Calu3 (cell line): ENCODE measurements at places on chromosomes 1 and 21. TPM values are rescaled to one million over a fixed set of nuclear protein-coding genes. Genes with fewer than 3 reads are reported as not detected.

PAPPA2 gene
- 0.05 and 0.14 TPM in 2 replicates for total RNA-seq

TEKT2 gene
- total RNA-seq: 0.31 TPM in 1 of 2 replicates, not detected in the other

OR2AK2 gene
- not detected in 2 replicates for total RNA-seq

SFT2D2 gene
- 88.2 and 98.3 TPM in 2 replicates for total RNA-seq

PDC gene
- total RNA-seq: not detected in 2 replicates

DNA sequence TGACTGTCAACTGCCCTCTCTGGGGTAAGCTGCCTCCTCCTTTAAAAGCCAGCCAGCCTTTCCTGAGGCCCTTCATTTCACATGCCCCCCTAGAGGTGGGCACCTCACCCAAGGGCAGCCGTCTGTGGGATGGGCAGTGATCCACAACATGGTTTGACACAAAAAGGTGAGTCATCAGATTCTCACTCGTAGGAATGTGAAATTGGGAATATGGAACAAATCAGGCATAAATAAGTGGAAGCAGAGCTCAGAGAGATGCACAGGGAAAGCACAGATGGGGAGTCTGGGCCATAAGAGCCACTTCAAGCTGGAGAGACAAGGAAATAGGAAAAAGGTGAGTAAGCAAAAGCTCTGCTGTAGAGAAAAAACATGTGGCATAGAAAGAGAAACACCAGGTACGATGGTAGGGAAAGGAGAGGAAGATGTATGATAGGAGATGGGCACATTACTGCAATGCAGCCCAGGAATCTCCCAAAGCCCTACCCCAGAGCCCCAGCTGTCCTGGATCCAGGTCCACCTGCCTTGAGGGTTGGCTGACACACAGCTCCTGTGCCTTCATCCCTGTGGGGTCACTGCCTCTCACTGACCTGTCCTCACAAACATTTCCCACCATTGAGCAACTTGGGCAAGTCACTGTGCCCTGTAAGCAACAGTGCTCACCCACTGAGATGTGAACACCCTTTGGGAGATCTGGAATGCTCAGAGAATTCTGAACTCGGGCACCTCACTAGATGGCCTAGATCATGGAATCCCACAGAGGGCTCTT is 86.6 kb downstream of the ASTN1 start:
- no peak for DNase-seq

DNA sequence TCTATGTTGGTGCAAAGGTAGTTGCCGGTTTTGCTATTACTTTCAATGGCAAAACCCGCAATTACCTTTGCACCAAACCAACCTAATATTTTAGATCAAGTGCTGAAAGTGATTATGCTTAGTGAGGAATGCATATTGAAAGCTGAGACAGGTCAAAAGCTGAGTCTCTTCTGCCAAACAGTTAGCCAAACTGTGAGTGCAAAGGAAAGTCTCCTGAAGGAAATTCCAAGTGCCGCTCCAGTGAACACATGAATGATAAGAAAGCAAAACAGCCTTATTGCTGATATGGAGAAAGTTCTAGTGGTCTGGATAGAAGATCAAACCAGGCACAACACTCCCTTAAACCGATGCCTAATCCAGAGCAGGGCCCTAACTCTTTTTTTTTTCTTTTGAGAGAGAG is 83.1 kb upstream of the ERRFI1 start:
- no peak for DNase-seq

DNA sequence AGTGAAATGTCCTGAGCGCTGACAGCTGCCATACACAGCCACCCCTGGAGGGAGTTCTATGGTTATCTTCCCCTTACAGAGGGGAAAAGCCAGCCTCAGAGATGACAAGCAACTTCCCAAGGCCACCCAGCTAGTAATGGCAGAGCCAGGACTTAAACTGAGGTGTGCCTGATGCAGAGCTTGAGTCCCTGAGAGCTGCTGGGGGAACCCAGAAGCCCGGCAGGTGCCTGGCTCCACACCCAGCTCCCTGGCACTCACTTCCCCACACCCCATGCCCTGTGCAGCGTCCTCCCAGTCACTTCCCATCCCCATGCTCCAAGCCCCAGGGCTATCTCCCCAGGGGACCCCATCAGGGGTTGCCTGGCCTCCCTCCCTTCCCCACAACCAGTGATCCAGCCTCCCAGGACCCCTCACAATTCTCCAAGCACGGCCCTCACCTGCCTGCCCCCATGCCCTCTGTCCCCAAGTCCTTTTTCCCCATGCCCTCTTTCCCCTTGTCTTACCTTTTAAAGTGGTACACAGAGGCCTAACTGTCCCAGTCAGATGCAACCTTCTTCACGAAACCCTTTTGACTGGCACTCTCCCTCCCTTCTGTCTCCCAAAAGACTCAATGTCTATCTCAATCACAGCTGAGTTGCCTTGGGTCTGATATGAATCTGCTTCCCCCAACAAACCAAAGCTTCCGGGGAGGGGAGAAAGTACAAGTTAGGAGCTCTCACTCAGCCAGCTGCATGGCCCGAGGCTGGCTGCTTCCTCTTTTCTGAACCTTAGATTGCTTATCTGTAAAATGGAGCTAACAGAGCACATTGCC is 39.8 kb upstream of the LRP8 start:
- DNase-seq: no peak

DNA sequence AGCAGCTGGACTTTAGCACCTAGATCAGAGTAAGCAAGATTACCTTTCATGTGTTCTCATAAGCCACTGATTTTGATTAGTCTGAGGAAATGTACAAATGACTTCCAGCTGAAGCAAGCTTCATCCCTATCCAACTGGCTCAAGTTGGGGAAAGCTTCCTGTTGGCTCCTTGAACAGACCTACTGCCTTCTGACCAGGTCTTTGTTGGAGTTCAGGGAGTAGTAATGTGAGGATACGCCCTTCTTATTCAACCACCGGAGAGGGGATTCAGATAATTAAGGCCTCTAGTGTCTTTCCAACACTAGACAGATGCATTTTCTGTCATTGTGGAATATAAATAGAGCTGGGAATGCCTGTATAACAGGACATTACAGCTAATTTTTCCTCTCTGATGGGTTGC is 268.9 kb downstream of the TGFB2 start:
- DNase-seq: no peak

DNA sequence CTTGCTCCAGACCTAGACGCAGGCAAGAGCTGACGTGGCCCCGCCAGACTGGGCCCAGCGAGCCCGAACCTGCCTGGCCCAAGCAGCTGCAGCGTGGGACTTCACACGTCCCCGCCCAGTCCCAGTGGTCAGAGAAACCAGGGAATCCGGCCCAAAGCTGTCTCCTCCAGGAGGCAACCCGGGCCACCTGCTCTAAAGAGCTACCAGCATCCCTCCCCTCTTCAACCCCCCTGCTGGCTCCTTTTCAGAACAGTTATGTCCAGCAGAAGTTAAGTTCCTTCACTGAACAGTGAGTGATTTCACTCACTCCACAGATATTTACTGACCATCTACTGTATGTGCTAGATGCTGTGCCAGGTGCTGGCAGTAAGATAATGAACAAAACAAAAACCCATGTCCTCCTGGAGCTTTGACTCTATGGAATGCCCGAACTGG is 2.1 kb upstream of the EFNA1 start:
- no peak for DNase-seq

DNA sequence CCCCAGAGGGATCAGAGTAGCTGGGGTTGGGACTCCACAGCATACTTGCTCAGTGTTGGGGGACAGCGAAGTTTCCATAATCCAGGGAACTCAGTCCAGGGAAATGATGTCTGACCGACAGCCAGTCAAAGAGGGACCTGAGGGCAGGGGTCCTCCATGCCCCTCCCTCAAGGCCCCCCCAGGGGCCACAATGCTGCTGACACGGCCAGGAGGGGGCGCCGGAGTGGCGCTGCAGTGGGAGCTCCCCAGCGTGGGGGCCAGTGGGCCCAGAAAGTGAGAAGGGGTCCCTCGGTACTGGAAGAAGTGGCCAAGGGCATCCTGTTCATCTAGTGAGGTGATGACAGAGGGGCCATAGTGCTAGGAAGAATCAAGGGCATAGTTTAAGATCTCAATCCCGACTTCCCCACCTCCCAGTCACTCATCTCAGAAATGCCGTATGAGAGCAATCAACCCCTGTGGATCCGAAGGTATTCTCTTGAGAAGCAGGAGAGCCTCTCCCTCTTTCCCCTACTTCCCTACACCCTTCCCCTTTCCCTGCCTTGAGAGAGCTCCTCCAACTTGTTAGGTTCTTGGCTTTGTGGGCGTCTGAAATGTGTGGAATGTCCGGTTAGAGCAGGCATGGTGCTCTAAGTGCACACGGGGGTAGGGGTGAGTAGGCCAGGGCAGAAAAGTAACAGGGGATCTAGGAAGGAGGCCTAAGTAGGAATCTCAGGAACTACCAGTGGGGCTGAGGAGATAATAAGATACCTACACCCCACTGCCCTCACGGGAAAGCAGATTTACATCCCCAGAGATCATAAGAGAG is 4.1 kb downstream of the NUDT17 start:
- no peak for DNase-seq

DNA sequence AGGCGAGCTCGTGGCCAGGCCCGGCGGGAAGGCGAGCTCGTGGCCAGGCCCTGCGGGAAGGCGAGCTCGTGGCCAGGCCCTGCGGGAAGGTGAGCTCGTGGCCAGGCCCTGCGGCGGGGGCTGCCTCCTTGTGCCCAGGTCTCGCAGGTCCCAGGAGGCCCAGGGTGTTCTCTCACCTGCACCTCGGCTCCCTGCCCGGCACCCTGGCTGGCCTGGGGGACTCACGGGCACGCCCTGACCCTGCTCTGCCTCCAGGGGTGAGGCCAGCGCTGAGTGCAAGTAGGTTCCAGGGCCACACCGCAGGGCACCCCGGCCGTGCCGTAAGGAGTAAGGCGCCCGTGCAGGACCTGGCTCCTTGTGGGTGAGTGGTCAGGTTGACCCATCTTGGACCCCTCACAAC is 4.4 kb downstream of the SDF4 start:
- DNase-seq: no peak

DNA sequence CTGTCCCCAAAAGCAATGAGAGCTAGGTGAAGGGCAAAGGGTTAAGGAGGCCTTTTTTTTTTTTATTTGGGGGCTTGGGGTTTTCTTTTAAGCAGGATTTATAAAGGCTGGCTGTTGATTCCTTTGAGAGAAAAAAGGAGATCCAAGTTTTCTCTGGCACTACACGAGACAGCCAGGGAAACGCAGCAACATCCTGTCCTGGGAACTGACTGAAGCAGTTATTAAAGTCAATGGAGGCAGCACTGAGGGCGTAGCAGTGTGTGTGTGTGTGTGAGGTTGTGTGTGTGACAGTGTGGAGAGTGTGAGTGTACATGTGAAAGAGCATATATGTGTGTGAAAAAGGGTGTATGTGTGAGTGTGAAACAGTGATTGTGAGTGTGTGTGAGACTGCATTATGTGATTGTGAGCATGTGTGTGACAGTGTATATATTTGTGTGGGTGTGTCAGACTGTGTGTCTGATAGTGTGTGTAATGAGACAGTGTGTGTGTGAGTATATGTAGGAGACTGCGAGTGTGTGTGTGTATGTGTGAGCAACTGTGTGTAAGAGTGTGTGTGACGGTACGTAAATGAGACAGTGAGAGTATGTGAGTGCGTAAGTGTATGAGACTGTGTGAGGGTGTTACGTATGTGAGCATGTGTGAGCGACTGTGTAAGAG is 65.9 kb upstream of the TIAM1 start:
- no peak for DNase-seq

GRCh38 chr1:167968569-167968968 is 31.7 kb upstream of the MPC2 start:
- no peak for DNase-seq

DNA sequence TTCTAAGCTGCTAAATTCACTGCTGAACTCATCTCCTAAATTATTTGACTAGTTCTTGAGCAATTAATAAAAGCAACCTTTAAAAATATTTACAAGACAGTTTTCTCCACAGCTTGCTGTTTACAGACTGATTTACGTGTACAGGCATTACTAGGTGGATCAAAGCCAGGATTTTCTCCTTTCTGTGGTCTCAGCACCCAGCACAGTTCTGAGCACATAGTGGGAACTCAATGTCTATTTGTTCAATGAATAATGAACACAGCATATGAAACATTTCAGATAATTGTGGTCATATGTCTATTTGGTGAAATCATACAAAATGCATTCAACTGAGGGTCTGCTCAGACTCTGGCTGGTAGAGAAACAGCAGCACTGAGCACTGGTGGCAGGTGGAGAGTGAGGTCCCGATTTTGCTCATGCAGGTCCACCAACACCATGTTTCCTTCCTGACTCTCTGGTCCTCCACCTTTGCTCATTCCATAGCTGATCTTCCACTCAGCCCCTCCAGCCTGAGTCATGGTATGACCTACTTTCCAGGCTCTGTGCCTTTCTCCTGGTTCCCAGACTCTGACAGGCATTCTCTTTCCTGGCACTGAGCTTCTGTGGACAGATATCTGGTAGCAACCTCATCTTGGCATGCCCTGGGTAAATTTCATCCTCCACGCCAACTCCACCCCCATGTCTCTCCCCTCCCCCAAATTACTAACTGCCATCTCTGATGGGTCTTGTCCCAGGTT is 311.3 kb downstream of the TGFB2 start:
- no peak for DNase-seq

- DNase-seq: no peak
Measured at GRCh38 chr1:212782422-212783154, 9.0 kb downstream of the NSL1 start.

GRCh38 chr1:115475252-115475651 is 137.2 kb upstream of the NGF start:
- no peak for DNase-seq

DNA sequence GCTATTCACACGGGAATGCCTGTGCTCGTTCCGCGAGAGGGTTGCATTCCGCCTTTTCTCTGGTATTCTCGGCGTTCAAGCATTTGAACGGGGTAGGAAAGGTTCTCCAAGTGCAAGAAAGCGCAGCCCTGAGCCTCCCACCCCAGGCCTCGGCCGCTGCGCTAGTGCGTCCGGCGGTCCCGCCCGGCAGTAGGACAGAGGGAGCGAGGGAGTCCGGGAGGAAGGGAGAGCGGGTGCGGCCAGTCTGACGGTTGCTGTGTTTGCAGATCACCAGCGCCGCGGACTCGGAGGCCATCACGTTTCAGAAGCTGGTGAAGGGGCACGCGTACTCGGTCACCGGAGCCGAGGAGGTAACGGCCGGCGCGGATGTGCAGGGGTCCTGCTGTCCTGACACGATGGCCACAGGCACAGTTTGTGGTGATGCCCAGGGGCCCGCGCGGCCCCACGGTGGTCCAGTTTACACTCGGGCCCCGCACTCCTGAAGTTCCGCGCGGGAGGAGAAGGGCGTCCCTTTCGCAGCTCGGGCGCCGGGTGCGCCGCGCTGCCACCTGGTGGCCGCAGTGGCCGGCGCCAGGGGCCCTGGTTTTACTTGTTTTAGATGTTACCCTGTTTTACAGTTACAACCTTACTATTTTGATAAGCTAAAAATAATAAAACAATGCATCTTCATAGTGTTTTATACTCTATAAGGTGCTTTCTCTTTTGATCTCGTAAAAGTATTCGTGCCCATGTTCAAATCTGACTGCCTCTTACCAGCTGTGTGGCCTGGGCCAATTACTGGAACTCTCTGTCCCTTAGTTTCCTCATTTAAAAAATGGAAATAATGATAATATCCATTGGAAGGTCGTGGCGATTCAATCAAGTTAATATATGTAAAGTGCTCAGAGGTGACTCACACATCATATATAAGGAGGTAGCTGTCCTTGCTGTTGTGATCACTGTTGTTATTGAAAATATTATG is 36.7 kb downstream of the CAPN2 start:
- DNase-seq: peak; percentile 44
